Stimulated activated CD4-positive, alpha-beta T cell treated with anti-CD3 and anti-CD28 coated beads, TNF-alpha, amount 100 ng/mL, for 48 hours (primary cell): ENCODE measurements at places on chromosomes 1 and 21.

GRCh38 chr1:221347706-221348105 lies 394.2 kb downstream of the DUSP10 start:
- DNase-seq, result no peak

DNA sequence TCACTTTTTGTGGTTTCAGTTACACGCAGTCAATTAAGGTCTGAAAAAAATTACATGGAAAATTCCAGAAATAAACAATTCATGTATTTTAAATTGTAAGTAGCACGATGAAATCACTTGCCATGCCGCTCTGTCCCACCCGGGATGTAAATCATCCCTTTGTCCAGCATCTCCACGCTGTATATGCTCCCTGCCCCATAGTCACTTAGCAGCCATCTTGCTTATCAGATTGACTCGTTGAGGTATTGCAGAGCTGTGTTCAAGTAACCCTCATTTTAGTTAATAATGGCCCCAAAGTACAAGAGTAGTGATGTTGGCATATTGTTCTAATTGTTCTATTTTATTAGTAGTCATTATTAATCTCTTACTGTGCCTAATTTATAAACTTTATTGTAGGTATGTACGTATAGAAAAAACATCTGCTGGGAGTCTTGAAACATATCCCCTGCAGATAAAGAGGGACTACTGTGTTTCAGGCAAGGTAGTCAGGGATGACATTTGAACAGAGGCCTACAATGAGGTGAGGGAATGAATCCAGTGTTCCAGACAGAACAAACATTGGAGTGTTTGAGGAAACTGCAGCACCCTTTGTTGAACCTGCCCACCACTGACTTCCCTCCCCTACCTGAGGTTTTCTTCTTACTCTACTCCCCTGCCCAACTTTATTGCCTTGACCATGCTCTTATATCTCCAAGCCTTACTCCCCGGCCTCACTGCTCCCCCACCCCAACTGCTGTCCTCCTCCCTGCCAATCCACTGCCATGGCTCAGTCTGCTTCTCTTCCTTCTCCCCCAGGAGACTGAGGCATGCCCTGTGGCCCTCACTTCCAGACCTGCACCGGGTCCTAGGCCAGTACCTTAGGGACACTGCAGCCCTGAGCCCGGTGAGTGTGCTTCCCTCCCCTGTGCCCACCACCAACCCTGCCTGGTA lies 7.1 kb upstream of the CDC20 start:
- no peak for DNase-seq

- no peak for DNase-seq
These were observed 165.9 kb upstream of the CACNA1E start for GRCh38 chr1:181317261-181317930.

GRCh38 chr1:29256979-29257804 lies 20.9 kb downstream of the PTPRU start:
- DNase-seq, result no peak

- no peak for DNase-seq
These were observed 7.6 kb upstream of the CTTNBP2NL start for GRCh38 chr1:112388436-112388835.

GRCh38 chr1:2044510-2045319 lies 5.5 kb upstream of the PRKCZ start:
- peak; percentile 73 for DNase-seq

GRCh38 chr1:231196728-231197127 lies 34.9 kb downstream of the TRIM67 start:
- DNase-seq, result no peak

DNA sequence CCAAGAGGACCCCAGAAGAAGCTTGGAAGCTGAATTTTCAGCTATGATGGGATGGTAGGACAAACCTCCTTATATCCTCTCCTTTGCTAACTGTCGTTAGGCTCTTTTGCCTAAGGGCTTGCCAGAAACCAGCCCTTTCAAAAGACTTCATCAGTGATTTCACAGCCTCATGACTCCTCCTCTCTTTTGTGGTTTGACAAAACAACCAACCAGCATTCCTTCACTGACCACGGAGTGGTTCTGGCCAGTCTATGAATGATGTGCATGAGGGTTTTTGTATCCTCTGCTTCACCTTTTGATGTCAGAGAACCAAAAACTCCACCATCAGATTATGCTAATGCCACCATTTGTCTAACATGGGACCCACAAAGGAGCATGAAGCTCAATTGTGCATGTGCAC lies 116.9 kb upstream of the COA6 start:
- DNase-seq, result no peak

DNA sequence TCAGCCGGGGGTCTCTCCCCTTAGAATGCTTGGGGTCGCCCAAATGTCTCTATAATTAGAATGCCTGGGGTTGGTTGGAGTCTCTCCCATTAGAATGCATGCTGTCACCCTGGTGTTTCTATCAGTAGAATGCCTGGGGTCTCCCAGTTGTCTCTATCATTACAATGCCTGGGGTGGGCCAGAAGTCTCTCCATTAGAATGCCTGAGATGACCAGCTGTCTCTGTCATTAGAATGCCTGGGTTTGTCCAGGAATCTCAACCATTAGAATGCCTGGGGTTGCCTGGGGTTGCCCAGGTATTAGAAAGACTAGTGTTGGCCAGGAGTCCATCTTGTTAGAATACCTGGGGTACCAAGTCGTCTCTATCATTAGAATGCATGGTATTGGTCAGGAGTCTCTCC lies 51.6 kb downstream of the RNF187 start:
- DNase-seq, result no peak

- DNase-seq, result no peak
These were observed 11.4 kb upstream of the KIAA1614 start for GRCh38 chr1:180901076-180901990.

DNA sequence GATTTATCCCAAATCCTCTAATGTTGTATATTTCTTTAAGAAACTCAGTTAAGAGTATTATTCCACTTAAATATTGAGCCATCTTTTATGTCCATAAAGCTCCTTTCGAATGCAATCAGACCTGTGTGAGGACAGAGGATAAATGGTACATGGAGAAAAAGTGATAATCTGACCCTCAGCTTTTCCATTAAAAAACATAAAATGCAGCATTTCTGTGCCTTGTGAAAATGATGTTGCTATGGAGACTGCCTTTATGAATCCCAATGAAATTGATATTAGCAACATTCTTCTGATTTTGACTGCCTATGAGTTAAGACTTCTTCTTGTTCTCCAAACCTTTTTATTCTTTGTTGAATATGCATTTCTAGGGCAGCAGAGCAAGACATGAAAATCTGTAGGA lies 44.1 kb upstream of the CYYR1 start:
- DNase-seq, result no peak

- DNase-seq, result peak; percentile 84
These were observed 10.8 kb upstream of the TIAM1 start for GRCh38 chr21:31354604-31355443.

GRCh38 chr1:145983206-145983675 lies 13.1 kb downstream of the TXNIP start:
- no peak for DNase-seq

DNA sequence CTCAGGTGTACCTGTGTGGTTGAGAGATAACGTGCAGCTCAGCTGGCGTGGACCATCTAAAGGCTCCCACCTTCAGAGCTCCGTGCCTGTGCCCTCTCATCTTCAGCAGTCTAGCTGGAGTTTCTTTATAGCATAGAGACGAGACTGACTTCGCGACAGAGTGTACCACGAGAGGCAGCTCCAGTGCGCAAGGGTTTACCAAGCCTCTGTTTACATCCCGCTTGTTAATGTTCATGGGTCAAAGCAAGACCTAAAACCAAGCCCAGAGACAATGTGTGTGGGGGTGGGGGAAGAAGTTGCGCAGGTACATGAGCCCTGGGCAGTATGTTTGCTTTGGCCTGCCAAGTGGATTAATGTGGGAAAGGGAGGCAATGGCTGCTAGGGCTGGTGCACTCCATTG lies 15.6 kb downstream of the RHOU start:
- no peak for DNase-seq

- DNase-seq, result no peak
These were observed 1.5 kb downstream of the GRIK3 start for GRCh38 chr1:37032660-37033354.

- DNase-seq, result no peak
These were observed 498.9 kb downstream of the TTLL7 start for GRCh38 chr1:83499998-83500397.

GRCh38 chr1:238438311-238439270 lies 547.9 kb upstream of the ZP4 start:
- no peak for DNase-seq
